ENCODE measurements at places on chromosomes 11 and 22.
A peak's percentile ranks its signal among the peaks of the same experiment; 100 is the strongest.

DNA sequence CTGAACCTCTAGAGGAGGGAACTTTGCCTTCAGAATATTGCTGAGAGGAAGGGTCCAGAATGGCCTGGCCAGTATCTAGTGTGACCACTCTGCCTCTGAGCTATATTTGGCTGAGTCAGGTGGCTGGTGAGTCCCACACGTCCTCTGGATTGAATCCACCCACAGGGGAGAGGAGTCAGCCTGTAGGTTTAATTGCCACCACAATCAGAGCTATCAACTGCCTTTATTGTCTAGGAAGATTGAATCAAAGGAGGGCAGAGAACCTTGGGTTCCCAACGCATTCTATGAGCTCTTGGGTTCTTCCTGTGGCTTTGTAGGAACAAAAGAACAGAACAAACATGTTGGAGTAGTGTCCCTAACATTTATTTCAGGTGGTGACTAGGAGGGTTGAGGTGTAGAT, 67.7 kb downstream of the ST3GAL4 start:
- DNase-seq: no peak

- no peak for DNase-seq
Measured at GRCh38 chr11:24793479-24793878, 296.6 kb downstream of the LUZP2 start.

- DNase-seq: no peak
Measured at GRCh38 chr11:133559382-133559781, 27.1 kb upstream of the OPCML start.

- no peak for DNase-seq
Measured at GRCh38 chr11:118142081-118142480, 10.5 kb downstream of the SCN4B start.

DNA sequence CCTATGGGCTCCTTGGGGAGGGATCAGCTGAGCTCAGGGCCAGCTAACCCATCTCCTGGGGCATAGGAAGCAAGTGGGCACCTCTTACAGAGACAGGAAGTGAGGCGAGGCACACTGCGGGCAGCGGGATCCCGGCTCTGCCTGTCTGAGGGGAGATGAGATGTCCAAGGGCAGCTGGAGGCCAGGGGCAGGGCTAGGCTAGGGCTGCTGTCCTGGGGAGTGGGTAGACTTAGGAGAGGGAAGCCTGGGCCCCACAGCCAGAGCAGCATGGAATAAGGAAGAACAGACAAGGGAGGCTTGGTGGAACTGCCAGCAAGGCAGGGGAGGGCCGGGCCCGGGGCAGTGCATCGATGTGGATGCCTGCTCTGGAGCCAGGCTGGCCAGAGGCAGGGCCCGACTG, 76.3 kb downstream of the MORC2 start:
- DNase-seq: no peak

GRCh38 chr11:64654958-64655541, 64.0 kb downstream of the SLC22A12 start:
- no peak for DNase-seq

- no peak for DNase-seq
Measured at GRCh38 chr11:130874396-130874795, 41.9 kb downstream of the SNX19 start.

DNA sequence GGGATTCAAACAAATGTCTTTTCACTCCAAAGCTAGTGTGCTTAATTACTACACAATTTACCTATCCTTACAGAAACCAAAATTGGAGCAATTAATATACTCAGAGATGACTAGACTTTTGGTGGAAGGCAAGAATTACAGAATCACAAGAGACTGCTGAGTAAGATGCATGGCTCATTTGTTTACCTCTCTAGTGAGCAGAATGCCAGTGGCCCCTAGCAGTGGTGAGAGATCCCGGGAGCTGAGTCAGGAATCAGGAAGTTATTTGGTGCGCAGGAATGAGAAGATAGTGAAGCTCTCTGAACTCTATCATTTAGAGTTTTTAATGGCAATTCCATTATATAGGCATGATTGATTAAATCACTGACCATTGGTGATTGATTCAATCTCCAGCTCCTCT, 188.9 kb upstream of the SESN3 start:
- DNase-seq: no peak

- no peak for DNase-seq
Measured at GRCh38 chr11:120385110-120385509, 48.9 kb downstream of the ARHGEF12 start.

DNA sequence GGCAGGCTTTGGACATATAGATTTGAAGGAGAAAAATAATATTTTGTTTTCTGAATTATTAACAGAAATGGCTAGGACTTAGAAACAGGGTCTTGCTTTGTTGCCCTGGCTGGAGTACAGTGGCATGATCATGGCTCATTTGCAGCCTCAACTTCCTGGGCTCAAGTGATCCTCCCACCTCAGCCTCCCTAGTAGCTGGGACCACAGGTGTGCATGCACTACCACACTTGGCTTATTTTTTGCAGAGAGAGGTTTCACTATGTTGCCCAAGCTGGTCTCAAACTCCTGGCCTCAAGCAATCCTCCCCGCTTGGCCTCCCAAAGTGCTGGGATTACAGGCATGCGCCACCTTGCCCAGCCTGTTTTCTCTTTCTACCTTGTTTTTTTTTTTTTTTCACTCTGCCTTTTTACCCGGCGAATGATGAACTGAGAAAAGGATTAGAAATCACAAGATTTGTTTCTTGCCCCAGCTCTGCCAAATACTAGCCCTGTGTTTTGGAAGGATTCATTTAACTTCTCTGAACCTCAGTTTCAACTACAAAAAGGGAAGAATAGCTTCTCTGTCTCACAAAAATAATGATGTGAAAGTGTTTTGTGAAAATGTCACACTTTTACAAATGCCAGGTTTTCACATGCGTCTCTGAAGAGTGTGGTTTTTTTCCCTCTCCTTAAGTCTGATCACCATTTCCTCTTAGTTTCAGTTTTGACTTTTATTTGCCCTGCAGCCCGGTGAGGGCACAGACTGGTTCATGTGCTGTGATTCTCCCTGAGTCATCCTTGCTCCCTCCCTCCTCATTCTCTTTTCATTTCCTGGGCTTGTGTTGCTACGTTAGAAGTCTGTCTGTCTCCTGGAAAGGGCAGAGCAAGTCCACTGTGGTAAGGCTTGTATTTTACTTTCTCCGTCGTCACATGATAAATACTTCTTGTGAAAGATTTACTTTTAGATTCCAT, 67.7 kb downstream of the BCL2L13 start:
- peak; percentile 51 for DNase-seq

DNA sequence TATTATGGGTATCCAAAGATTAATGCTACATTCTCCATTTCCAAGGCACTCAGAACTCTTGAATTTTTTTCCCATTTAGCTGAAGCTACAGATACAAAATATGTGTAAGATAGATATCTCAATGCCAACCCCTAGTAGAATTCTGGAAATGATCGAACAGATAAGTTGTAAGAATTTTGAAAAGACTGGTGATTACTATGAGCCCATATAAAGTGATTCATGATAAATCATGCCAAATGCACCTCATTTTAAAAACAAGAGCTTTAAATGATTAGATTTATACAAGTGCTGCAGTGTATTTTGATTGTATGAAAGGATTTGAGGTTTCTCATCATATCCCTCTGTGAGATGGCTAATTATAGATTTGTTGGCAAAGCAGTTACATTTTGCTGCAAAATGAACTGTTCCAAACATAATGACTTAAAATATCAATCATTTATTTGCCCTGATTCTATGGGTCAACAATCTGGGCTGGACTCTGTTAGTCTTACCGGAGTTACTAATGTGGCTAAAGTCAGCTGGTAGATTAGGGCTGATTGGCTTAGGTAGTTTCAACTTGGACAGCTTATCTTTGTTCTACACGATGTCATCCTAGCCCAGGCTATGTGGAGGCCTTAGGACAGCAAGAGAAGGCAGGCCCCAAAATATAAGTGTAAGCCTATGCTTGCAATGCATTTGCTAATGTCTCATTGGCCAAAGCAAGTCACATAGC, 3.4 kb downstream of the OR10V1 start:
- no peak for DNase-seq

DNA sequence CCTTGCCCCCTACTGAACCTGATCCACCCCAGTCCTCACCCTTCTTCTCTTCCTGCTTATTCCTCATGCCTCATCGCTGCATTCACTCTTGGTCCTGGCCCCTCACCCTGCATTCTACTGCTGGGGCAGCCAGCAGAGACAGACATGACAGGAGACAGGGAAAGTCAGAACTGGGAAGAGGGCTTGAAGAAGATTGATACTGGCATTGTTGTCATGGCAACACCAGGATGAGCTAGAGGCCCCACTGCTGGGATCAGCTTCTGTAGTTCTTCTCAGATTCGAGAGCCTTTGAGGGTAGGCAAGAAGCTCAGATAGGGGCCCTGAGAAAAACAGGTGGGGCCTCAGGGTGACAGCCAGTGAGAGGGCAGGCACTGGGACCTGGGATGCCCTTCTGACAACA, 264.3 kb downstream of the MIAT start:
- DNase-seq: no peak

- no peak for DNase-seq
Measured at GRCh38 chr11:46279126-46280099, 2.0 kb downstream of the CREB3L1 start.

Measured in activated T-cell treated with anti-CD3 and anti-CD28 coated beads, Interleukin-2, amount 50 U/mL, for 48 hours (primary cell).